ENCODE measurements at places on chromosomes 4 and X. TPM values are rescaled to one million over a fixed set of nuclear protein-coding genes. Genes with fewer than 3 reads are reported as not detected.

DNA sequence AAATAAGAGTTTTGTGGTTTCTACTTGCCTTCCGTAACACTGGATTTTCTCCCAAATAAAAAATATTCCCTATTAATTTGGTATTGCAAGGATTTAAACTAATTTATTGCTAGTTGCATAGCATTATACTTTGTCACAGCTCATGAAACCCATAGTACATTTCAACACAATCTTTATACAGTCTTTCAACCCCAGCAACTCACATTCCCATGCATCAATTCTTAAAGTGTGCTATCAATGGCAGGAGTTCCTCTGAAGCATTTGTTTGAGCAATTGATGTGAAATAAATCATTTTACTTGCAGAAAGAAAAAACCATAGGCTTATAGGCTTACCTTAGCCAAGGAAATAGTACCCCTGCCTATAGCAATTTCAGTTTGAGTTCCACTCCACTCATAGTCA, 251.9 kb downstream of the PAPSS1 start:
- DNase-seq = no peak

DNA sequence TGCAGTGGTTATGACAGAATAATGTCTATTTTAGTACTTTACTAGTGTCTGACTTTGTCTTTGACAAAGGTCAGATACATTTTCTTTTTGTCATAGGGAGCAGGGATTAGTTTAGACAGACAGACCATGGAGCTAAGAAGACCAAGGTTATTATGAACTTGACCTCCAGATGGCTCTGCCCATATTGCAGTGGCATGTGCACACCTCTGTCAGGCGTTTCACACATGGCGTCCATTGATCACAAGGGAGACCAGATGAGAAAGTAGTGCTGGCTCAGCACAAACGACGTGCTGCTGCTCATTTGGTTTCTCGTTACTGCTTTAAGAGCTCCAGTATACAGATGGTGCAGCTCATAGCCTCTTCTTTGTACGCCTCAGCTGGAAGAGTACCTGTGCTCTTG, 56.3 kb upstream of the HPSE start:
- no peak for DNase-seq

- DNase-seq = no peak
Measured at GRCh38 chr4:63620271-63620670, 789.0 kb downstream of the TECRL start.

- no peak for DNase-seq
Measured at GRCh38 chrX:426881-427280, 40.2 kb upstream of the PPP2R3B start.

GRCh38 chrX:141668371-141668770, 30.2 kb downstream of the SPANXD start:
- DNase-seq = no peak

GRCh38 chrX:119759248-119759766, 919 bp downstream of the SOWAHD start:
- no peak for DNase-seq

DNA sequence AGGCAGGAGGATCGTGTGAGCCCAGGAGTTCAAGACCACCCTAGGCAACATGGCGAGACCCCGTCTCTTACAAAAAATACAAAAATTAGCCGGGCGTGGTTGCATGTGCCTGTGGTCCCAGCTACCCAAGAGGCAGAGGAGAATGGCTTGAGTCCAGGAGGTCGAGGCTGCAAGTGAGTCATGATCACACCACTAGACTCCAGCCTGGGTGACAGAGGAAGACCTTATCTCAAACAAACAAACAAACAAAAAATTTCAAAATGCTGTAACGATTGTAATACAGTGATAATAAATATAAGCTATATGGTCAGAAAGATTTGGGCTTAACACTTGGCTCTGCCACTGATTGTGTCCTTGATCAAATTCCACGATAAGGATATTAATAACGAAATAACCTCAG, 24.2 kb downstream of the SLC25A4 start:
- DNase-seq = no peak

- no peak for DNase-seq
Measured at GRCh38 chrX:31316340-31316991, 244.6 kb upstream of the FTHL17 start.

GRCh38 chrX:119208401-119209057, 27.6 kb upstream of the PGRMC1 start:
- no peak for DNase-seq

- no peak for DNase-seq
Measured at GRCh38 chr4:175369087-175369486, 443.0 kb downstream of the GPM6A start.

DNA sequence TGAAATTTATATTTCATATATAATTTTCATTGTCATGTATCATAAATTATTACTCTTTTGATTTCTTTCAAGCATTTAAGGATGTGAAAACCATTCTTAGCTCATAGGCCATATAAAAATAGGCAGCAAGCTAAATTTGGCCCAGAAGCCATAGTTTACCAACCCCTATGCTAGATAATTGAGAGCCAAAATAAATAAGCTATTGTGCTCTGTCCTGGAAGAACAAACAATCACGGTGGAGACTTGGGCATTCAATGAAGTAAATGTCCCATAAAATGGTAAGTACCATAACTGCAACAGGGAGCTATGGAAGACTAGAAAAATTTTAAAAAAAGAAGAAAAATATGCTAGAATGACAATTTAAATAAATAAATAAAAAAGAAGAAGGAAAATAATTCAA, 60.9 kb upstream of the PACRGL start:
- no peak for DNase-seq

DNA sequence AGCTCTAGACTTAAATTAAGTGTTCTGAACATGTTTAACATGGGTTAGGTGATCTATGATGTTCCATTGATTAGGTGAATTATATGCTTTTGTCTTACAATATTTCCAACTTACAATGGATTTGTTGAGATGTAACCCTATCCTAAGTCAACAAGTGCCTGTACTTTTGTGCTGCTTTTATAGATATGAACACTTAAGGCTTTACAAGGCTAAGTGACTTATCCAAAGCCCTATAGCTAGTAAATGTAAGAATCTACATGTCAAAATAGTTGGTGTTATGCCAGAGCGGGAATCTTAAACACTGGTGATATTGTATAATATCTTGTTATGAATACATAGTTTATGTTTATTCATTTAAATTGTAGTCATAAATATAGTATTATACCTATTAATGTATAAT, 1629.1 kb upstream of the IGFBP7 start:
- no peak for DNase-seq

GRCh38 chr4:26139310-26139924, 181.4 kb upstream of the RBPJ start:
- DNase-seq = no peak

DNA sequence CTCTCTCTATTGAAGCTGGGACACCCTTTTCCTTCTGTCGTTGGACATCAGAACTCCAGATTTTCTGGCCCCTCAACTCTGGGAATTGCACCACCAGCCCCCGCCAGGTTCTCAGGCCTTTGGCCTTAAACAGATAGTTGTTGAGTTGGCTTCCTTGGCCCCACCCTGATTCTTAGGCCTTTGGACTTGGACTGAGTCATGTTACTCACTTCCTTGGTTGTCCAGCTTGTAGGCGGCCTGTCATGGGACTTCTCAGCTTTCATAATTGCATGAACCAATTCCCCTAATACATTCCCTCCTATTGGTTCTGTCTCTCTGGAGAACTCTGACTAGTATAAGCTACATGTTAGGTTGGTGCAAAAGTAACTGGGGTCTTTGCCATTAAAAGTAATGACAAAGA, 195.7 kb downstream of the GPAT3 start:
- no peak for DNase-seq

DNA sequence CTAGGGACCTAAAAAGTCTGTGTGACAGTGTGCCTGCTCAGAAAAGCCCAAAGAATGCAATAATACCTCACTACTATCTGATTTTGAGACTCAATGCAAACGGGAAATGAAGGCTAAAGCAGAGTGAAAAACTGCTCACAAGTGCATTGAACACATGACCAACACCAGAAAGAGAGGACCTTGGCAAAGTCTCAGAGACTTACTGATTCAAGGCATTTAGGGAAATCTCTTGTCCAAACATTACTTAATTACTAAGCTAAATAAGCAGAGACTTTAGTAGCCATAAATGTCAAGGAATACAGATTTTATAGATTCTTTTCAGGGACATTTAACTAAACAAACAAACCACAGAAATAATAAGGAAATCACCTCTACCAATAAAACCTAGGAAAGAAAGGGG, 916.0 kb downstream of the FSTL5 start:
- no peak for DNase-seq

DNA sequence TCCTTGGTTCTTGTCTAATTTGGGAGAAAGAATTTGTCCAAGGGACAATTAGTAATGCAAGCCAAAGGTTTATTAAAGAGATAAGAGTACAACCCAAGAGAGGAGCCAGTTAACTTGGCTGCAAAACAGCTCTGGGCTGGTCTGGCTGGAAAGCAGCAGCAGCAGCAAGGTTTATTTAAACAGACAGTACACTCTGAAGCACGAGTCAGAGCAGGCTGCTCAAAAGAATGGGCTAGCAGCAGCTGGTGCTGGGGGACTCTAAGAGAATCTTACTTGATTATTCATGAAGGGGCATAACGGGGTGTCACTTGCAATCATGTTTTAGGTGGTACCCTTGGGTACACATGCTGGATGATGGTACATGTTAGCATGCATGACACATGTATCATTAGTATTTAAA, 17.1 kb upstream of the CT47C1 start:
- no peak for DNase-seq

Gene UGT2B15
- 0.45 TPM for polyA plus RNA-seq

Gene IL2RG
- 3.6 TPM for polyA plus RNA-seq

Gene GALNT7
- 35.2 TPM for polyA plus RNA-seq

Gene VBP1
- polyA plus RNA-seq = 67.4 TPM
